ENCODE measurements at places on chromosomes 2 and 18. TPM values are rescaled to one million over a fixed set of nuclear protein-coding genes. Genes with fewer than 3 reads are reported as not detected.

GRCh38 chr2:98743835-98744234, 12.9 kb upstream of the MGAT4A start:
- H3K4me1 ChIP-seq = peaks cover 37% of the 10 kb centered on the region
- H3K27me3 ChIP-seq = peaks cover 5% of the 10 kb centered on the region
- H3K27ac ChIP-seq = no peak overlapping the region
- peaks cover 3% of the 10 kb centered on the region for H3K36me3 ChIP-seq
- H3K4me3 ChIP-seq = no peak overlapping the region
- no peak for DNase-seq

RAD51AP2 gene
- not detected for total RNA-seq

DNA sequence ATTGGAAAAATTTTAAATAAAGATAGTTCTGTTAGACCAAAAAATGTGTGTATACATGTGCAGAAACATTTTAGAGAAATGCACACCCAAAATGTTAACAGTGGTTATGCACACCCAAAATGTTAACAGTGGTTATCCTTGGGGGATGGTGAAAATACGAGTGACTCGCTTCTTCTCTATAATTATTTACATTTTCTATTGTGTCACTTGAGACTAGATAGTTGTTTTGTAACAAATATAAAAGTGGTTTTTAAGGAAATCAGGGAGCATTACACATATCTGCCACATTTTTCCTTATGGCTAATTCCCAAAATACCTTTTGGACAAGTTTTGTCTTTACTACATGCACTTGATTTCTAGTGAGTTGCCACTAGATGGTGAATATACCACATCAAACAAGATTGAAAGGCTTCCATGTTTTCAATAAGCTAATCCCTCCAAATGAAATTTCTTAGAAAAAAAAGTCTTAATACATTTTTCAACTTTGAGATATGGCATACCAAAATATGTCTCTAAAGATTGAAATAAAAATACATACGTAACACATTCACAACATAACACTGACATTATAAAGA, 9.0 kb upstream of the HIBCH start:
- DNase-seq = no peak
- no peak overlapping the region for H3K27ac ChIP-seq
- no peak overlapping the region for H3K4me3 ChIP-seq
- no peaks in the 10 kb centered on the region for H3K4me1 ChIP-seq

- H3K36me3 ChIP-seq = no peaks in the 10 kb centered on the region
- peaks cover 7% of the 10 kb centered on the region for H3K4me1 ChIP-seq
- no peak for DNase-seq
- H3K4me3 ChIP-seq = no peak overlapping the region
- no peaks in the 10 kb centered on the region for H3K27me3 ChIP-seq
- H3K27ac ChIP-seq = no peak overlapping the region
These were observed 47.0 kb upstream of the IHH start for GRCh38 chr2:219107758-219108157.

CAPN14 gene
- 0.35 TPM for total RNA-seq

NPC1 gene
- total RNA-seq = 44.8 TPM

Data from activated CD4-positive, alpha-beta memory T cell treated with anti-CD3 and anti-CD28 coated beads, Interleukin-2, amount 10 ng/mL, durations not matched to agents 7 days and 5 days (primary cell).